GM06990 (cell line): ENCODE measurements at places on chromosomes 5 and 9.

- DNase-seq, result no peak
Measured at GRCh38 chr9:71743882-71744281, 24.4 kb downstream of the CEMIP2 start.

GRCh38 chr5:61582205-61582820 lies 250.3 kb downstream of the ZSWIM6 start:
- DNase-seq, result no peak

GRCh38 chr9:101514071-101514470 lies 19.6 kb upstream of the RNF20 start:
- DNase-seq, result no peak

DNA sequence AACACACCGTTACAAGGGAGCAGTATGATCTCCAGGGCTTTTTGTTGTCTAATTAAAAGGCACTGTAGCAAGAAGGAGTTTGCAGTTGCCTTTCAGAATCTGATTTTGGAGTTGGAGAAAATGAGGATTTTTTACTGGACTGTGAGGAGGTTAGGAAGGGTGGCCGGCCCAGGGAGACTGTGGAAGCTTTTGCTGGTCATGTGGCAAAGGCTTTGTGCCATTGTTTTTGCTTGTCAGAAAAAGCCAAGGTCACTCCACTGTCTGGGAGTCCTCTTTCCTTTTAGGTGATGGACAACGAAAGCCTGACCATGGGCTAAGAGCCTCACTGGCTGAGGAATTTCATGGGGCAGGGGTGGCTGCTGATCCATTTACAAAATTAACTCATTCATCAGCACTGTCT lies 10.3 kb upstream of the WHRN start:
- no peak for DNase-seq

DNA sequence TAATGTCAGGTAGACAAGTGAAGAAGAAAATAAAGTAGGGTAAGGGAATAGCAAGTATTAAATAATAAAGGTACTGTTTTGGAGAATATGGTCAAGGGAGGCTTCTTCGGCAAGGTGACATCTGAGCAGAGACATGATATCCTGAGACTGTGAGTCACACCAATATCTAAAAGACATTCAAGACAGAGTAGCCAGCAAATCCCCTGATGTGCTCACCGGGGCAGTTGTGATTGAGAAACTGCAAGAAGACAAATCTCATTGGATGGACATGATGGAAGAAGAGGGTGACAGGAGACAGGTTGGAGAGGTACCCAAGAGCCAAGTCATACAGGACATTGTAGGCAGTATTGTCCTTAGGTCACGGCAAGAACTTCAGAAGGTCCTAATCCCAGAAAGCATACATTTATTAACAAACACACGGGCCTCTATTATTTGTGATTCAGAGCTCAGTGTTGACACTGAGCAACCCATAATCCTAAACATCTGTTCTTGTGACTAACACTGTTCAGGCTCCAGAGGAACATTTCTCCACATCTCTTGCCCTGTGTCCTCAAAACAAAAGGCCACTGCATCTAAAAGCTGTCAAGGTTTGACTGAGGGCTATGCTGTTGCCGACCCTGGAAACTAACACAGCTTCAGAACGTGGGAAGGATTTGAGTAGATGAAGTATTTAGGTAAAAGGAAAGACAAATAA lies 258.7 kb upstream of the CLINT1 start:
- DNase-seq, result no peak

DNA sequence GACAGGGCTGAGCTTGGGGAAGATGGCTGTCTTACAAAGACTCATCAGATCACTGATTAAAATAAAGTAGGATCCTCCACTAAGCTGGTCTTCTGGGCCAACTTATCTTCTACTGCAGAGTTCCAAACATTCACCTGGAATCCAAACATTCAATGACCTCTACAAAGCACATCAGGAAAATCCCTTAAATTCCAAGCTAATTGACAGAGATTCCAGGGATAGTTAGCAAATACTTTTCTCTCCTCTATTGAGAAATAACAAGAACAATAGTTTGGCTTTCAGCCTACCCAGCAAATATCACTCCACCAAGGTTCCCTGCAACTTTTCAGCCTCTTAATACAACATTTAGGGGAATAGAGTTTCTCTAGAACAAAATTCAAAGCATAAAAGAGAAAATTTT lies 140.6 kb upstream of the LIFR start:
- no peak for DNase-seq

- DNase-seq, result no peak
Measured at GRCh38 chr9:78542491-78543181, 245.7 kb downstream of the PSAT1 start.

DNA sequence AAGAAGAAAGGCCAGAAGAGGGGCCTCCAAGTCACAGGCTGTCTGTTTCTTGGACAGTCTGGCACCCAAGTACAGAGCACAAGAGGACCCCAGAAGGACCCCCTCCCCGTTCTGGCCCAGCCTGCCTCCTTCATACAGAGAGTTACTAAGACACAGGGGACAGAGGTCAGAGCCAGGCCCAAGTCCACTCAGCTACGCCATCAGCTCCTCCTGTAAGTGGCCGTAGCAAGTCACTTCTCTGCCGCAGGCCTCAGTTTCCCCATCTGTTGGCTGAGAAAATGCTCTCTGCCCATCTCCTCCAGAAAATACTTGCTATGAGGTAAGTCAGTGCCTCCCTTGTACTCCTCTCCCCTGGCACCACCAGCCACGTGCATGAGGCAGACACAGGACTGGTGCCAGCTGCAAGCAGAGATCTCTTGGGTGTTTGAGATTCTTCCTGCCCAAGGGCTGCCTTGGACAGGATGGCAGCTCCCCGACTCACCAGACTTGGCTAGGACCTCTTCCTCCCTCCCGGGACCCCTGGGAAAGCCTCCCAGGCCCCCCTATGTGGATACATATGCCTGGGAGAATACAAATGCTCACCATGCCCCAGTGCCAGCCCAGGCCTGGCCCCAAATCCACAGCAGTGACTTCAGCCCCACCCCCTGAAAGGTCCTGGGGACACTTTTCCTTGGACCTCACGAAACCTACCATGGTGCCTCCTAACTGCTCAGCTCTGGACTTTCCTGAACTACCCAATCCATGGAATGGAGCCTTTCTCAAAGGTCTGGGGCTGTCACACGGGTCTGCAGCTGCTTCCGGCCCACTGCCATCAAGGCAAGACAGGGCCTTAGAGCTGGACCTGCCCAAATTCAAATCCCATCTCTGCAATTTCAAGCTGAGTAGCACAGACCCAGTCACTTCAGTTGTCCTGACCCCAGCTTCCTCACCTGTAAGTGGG lies 5.1 kb downstream of the EEIG1 start:
- no peak for DNase-seq

DNA sequence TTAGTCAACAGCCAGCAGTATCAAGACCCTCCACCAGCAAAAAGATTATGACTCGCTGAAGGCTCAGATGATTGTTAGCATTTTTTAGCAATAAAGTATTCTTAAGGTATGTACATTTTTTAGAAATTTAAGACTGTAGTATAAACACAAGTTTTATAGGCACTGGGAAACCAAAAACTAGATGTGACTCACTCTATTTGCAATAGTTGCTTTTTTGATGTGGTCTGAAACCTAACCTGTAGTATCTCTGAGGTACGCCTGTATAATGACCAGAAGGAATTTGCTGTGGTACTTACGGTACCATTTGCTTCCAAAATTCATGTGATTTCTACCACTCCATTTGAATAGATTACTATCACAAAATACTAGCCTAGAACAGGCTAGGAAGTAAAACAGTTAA lies 60.8 kb downstream of the WDR41 start:
- DNase-seq, result no peak

- DNase-seq, result no peak
Measured at GRCh38 chr5:169100735-169101075, 200.2 kb downstream of the SLIT3 start.

DNA sequence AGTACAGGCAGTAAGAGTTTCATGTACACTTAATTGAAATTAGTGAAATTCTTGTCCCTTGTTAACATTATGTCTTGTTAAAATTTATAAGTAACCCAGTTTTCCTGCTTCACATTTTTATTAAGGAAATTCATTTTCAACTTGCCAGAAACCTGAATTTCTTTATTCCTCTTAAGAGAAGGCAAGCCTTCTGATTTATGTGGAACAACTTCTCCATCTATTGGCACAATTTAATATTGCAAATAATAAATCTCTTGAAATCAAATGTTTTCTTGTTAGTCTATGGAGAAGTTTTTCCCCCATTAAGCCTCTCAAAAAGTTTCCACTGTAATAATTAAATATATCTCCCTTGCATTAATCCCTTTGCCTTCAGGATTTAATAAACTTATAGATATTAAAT lies 33.8 kb upstream of the ACO1 start:
- DNase-seq, result no peak

- no peak for DNase-seq
Measured at GRCh38 chr9:95073042-95073607, 244.4 kb downstream of the FANCC start.

DNA sequence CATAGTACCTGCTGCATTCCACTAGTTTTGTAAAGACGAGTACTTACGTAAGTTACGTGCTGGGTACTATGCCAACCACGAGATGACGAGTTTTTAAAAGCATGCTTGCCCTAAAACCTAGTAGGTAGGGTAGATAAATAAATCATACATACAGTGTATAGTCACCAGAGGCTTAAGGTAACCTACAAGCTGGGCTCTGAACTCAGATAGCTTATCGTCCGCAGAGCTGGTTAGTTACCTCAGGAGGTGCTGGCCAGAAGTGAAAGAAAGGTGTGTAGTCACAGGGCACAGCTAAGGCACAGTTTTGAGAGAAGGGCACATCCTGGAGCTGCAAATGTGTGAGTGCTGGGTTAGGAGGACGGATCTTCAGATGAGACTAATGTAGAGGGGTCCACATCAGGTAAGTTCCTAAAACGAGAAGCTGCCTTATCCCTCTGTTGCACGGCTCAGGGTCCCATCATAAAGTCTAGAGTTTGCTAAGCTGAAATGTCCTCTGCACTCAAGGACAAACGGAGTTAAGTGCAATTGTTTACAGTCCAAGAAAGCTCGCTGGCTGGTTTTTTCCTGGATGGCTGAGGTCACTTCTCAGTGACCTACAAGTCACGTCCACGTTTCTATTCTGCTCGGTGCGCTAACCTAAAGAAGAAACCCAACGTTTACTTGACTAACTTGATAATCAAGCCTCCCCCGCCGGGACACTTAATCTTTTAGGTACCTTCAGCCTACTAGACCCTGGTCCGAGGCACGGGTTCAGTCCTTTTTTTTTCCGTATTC lies 1.1 kb upstream of the SNX24 start:
- DNase-seq, result no peak

- DNase-seq, result no peak
Measured at GRCh38 chr9:9615086-9615485, 997.7 kb downstream of the PTPRD start.

DNA sequence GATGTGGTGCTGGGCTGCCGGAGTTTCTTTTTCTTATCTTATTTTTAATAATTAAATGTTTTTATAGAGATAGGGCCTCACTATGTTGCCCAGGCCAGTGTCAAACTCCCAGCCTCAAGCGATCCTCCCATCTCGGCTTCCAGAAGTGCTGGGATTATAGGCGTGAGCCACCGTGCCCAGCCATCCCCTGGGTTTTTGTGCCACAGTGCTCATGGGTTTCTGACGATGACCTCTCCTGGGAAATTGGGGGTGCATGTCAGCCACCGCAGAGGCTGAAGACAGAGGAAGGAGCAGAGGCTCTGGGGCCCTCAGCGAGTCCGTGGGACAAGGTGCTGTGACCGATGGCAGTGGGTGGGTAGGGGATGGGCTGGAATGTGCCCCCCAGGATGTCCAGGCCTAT lies 14.4 kb downstream of the GPSM1 start:
- no peak for DNase-seq

- no peak for DNase-seq
Measured at GRCh38 chr9:38075272-38075671, 6.2 kb upstream of the SHB start.

- DNase-seq, result no peak
Measured at GRCh38 chr9:84493284-84493947, 152.9 kb upstream of the SLC28A3 start.

DNA sequence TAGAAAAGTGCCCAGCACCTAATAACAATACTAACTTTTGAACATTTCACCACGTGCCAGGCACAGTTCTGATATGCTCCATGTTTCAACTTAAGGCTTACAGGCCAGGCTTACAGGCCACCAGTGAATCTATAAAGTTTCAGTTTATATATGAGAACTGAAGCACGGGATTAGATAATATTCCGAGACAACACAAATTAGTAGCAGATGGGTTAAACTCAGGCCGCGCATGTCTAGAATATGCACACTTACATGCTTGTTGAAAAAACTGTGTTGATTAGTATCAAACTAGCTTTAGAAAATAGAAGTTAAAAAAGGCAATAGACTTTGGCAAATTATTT lies 587.9 kb downstream of the MTRR start:
- DNase-seq, result no peak

DNA sequence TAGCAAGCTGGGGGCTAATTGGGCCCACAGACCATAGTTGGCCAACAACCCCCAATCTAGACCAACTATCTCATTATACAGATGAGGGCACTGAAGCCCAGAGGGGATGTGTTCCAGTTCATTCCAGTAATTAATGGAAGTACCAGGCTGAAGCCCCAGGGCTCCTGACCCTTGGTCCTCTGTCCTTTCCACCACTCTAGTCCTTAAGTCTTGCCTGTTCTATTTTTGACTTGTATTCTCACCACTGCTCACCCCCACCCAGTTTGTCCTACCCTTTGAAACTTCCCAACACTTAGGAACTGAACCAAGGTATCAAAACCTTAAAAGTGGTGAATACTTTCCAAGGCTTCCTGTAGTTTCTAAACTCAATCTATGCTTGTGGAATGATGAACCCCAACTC lies 407.4 kb downstream of the ENC1 start:
- no peak for DNase-seq

DNA sequence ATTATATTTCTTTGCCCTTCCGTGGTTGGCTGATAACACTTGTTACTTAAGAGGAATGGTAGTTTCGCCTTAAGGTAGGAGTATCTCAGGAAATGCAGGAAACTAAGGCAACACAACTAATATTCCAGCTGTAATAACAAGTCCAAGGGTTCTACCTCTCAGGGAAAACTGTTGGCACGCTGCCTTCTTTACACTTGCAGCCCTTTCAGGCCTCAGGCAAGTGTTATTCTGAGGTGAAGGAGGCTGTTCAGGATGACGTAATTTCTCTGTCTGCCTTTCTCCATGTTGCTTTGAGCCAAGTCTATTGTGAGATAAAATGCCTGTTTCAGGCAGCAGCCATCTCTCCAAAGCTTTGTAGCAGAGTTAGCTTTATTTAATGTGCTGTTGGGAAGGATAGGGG lies 38.0 kb downstream of the VCAN start:
- DNase-seq, result no peak

- DNase-seq, result no peak
Measured at GRCh38 chr9:92313624-92314012, 11.5 kb downstream of the NOL8 start.

- DNase-seq, result no peak
Measured at GRCh38 chr5:126971455-126972031, 58.8 kb downstream of the MARCHF3 start.

DNA sequence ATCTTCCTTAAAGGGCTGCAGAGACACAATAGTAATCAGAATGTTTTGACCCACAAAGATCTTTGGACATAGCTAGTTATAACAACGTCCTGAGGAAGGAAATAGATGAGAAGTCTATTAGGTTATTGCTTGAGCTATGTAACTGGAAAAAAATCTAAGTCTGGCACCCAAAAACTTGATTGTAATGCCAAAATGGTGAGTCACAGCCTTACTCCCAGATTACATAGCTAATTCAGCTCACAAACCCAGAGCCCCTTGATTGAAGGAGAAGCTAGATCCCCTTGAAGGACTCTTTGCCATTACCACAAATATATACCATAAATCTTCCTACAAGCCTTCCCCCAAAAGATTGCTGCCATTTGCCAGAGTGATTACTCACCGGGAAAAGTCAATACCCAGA lies 341.8 kb upstream of the KIF2A start:
- no peak for DNase-seq
